ENCODE measurements at places on chromosomes 11 and 22.
A peak's percentile ranks its signal among the peaks of the same experiment; 100 is the strongest.

- DNase-seq: no peak
Measured at GRCh38 chr11:32184723-32185376, 94.0 kb downstream of the RCN1 start.

DNA sequence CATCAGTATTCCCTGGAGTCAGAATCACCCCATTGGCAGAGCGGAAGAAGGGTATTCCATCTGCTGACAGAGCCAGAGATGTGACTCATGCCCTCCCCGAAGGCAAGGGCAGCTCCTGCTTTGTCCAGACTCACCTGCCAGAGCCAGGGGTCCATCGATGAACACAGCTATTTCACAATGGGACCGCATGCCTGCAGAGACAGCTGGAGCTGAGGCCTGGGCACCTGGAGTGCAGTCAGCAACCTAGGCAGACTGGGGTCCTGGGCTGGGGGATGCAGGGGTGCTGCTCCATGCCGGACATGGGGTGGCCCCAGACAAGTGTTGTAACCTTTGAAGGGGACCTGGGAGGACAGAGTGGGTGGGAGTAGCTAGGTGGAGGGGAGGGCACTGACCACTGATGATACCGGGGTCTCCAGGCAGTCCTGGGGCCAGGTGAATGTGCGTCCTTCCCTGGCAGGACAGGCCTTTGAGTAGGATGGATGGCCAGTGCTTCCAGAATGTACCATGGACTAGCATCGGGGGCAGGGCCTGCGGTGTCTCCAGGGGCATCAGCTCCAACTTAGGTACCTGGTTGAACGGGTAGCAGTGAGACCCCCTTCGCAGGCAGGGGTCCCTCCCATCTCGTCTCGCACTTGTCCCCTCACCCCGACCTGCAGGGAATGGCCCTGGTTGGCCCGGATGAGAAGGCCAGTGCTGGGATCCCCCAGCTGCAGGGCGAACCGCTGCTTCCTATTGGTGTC, 1.7 kb downstream of the TRPT1 start:
- DNase-seq: no peak

DNA sequence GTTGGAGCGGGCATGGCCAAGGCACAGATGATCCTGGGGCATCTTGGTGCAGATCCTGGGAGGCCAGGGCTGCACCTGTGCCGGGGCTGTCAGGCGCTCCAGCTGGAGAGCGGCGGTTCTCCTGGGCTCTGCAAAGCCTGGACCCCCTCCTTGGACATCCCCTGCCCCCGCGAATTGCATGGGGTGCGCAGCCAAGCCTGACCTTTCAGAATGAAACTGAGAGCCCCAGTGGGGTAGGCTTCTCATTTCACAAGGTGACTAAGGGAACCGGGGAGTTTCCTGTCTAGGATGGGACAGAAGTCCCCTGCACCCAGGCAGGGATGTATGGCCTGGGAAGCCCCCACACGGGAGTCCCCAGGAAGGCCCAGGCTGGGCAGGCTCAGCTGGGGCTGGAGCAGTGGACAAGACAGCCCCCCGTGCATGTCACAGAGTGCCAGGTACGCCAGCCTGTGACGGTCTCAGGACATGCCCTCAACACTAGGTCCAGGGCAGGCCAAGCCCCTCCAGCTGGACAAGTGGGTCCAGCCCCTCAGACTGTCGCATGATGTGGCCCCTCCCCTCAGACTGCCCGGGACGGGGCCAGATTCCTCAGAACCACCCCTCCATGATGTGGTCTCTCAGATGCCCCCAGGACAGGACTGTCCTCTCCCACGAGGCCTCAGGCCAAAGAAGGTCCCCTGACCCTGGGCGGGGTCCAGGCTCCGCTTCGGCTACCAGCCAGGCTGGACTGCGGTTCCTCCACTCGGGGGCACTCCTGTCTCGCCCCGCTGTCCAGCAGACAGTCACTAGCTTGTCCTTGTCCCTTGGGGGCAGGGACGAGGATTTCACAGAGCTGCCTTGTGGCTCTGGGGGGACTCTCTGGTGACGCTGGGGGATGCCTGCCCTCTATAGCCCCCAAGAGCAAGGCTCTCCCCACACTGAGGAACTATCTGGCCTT, 2.3 kb downstream of the LSP1 start:
- DNase-seq: no peak

DNA sequence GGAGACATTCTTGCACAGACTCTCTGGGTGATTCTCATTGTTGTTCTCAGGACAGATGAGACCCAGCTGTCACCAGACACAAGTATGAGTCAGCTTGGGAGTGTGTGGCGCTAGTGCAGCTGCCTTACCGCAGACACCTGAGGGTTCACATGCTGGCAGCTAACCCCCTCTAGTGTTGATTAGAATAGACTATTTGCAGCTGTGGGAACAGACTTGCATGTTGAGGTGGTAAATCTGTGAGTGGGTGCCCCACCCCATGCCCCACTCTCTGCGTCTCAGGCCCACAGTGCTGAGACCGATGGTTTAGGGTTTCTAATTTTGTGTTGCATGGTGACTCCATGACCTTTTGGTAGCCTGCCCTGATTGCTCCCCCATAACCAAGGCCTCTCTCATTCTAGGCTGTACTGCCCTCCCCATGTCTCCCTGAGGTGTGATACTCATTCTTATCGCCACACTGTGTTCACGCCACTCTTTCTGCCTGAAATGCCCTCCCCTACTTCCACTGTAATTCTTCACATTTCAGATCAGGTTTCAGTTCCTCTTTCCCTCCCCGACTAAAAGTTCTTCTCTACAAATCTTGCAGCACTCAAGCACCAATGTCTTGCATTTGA, 73.7 kb upstream of the KIRREL3 start:
- DNase-seq: peak; percentile 62

DNA sequence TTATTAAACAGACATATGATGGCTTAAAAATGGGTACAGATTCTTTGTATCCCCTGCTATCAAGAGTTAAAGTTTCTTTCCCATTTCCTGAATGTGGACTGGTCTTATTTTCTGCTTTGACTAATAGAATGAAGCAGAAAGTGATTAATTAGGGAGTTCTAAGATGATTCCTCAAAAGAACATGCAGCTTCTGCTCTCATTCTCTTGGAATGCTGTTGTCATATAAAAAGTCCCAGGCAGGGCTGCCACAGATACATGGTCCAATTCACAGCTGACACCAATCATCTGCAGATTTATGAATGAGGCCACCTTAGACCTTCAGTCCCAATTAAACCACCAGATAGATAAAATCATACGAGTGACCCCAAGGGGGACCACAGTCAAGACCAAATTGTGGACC, 844.5 kb upstream of the RAG2 start:
- no peak for DNase-seq

- no peak for DNase-seq
Measured at GRCh38 chr11:95429376-95429907, 198.4 kb upstream of the SESN3 start.

- no peak for DNase-seq
Measured at GRCh38 chr22:35949243-35949642, 79.4 kb downstream of the RBFOX2 start.

GRCh38 chr22:28514321-28514821, 165.3 kb downstream of the TTC28 start:
- no peak for DNase-seq

DNA sequence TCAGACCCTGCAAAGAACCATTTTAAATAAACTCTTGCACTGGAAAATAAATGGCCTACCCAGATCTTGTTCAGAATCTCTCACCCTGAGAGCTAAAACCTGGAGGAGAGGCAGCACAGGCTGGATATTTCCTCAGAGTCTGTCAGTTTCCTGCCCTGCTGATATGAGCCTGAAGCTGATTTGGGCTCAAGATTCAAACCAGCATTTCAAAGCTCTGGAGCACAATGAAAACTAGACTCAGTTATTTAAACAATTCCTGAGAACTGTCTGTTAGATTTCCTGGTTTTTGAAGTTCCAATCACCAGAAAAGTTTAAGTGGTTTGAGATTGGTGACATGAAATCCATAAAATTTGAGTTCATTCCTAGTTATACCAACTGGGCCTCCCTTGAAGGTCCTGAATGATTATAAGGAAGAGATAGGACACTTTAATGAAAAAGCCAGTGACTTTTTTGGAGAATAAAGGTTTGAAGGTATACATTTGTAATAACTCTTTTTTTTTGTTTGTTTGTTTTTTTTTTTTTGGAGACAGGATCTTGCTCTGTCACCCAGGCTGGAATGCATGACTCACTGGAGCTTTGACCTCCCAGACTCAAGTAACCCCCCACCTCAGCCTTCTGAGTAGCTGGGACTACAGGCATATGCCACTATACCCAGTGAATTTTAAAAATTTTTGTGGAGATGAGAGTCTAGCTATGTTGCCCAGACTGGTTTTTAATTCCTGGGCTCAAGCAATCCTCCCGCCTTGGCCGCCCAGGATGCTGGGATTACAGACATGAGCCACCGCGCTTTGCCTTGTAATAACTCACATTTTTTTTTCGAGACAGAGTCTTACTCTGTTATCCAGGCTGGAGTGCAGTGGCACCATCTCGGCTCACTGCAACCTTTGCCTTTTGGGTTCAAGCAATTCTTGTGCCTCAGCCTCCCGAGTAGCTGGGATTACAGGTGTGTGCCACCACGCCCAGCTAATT, 8.0 kb upstream of the ESAM start:
- no peak for DNase-seq

GRCh38 chr11:12664385-12664784, 9.8 kb upstream of the TEAD1 start:
- DNase-seq: no peak

GRCh38 chr11:132444911-132445310, 1074.5 kb downstream of the NTM start:
- DNase-seq: no peak

GRCh38 chr11:33987975-33988580, 63.5 kb upstream of the CAPRIN1 start:
- DNase-seq: peak; percentile 39

- no peak for DNase-seq
Measured at GRCh38 chr11:64341429-64341828, 1.4 kb downstream of the CCDC88B start.

DNA sequence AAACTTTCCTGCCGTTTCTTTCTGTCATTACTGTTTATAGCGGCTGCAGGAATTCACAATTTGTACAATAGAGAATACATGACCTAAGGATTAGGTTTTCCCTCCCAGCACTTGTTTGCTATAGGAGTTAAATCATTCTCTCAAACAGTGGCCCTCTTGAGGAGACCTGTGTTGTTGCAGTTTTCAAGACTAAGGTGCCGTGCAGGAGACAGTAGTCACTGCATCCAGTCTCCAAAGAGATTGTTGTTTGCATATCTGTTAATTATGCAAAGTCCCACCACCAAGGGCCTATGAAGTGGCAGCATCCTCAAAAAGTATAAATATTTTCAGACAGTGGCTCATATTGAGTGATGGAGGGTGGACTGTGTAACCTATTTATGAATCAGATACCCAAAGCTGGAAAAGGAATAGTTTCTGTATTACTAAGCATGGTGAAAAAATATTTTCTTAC, 2.3 kb downstream of the PRSS23 start:
- no peak for DNase-seq

GRCh38 chr11:65410936-65411680, 11.5 kb upstream of the NEAT1 start:
- no peak for DNase-seq

- no peak for DNase-seq
Measured at GRCh38 chr11:132531921-132532320, 1000.4 kb downstream of the OPCML start.

GRCh38 chr11:69360606-69361005, 66.7 kb downstream of the MYEOV start:
- DNase-seq: no peak

GRCh38 chr11:111598559-111598958, 3.7 kb upstream of the SIK2 start:
- DNase-seq: no peak

GRCh38 chr22:46968848-46969247, 206.4 kb downstream of the TBC1D22A start:
- DNase-seq: no peak

DNA sequence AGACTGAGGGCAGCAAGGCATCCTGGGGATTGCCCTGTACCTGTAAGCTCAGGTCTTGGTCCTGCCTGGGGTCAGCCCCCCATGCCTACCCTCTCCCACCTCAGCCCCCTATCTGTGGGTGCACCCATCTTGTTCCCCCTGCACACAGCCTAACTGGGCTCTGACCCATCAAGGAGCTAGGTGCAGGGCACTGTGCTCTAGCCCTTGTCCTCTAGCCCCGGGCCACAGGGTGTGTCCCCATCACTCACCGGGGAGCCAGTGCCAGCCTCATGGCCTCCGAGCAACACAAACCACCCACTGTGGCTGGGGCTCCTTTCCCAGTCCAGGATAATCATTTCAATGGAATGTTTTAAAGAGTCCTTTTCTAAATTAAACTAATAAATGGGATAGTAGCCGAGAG, 293.9 kb upstream of the PLET1 start:
- DNase-seq: no peak

GRCh38 chr11:45603946-45604682, 61.3 kb downstream of the CHST1 start:
- DNase-seq: no peak

DNA sequence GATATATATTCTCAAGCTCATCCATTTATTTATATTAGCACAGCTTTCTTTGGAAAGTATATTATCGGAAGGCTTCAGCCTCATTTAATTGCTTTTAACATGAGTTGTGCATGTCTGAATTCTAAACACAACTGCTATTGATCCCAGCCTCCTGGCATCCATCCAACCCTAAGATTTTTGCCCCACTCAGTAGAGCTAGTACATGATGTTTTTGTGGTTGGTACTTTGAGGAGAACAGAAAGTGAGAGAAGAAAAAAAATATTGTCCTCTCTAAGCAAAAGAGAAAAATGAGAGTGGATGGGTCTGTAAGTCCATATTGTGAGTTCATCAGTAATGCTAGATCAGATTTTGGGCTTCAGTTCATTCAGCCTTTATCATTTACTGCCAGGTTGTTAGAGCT, 198.7 kb downstream of the DDX10 start:
- DNase-seq: no peak

GRCh38 chr11:92866679-92867282, 102.7 kb upstream of the MTNR1B start:
- DNase-seq: no peak

DNA sequence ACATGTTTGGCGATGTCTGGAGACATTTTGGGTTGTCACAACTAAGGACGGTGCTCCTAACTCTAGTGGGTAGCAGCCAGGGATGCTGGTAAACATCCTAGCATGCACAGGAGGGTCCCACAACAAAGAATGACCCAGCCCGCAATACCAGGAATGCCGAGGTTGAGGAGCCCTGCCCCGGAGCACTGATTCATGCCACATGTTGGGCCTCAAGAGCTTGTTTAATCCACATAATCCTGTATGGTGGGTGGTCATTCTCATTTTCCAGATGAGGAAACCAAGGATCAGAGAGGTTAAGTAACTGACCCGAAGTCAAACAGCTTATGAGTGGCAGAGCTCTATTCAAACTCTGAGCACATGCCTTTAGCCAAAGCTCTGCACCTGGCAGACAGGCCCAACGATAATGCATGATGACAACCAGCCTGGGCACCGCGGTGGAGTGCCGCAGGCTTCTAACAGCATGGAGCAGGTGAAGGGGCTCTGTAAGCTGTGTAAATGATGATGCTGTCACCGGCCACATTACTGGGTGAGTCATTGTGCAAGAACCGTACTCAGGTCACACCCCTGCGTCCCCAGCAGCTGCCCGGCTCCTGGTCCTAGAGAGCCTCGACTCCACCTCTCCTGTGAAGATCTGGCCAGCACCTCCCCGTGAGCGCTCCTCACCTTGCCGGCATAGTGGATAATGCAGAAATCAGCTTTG, 58.6 kb downstream of the APOL1 start:
- no peak for DNase-seq

GRCh38 chr11:35566181-35566580, 40.8 kb upstream of the PAMR1 start:
- DNase-seq: no peak
